Fibroblast of mammary gland (primary cell): ENCODE measurements at places on chromosomes 4 and X.
A peak's percentile ranks its signal among the peaks of the same experiment; 100 is the strongest.

- DNase-seq: peak; percentile 76
Observed at GRCh38 chr4:84503495-84504437, 4.7 kb upstream of the NKX6-1 start.

GRCh38 chr4:794900-795725 lies 30.8 kb downstream of the CPLX1 start:
- no peak for DNase-seq

DNA sequence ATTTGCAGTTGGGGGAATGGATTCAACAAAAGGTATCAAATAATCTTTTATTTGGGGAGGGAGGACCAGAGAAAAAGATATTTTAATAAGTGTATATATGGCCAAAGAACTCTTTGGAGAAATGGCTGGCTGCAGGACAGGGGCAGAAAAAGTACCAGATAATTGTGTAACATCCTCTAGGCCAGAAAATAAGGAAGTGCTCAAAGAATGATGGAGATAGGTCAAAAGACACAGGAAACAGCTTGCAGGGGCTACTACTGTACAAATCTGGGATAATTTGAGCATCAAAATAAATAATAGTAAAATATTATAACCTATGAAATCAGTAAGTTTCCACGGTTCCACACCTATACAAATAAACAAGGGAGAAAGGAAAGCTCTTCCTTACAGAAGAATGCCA lies 34.8 kb downstream of the KLHL5 start:
- DNase-seq: no peak

DNA sequence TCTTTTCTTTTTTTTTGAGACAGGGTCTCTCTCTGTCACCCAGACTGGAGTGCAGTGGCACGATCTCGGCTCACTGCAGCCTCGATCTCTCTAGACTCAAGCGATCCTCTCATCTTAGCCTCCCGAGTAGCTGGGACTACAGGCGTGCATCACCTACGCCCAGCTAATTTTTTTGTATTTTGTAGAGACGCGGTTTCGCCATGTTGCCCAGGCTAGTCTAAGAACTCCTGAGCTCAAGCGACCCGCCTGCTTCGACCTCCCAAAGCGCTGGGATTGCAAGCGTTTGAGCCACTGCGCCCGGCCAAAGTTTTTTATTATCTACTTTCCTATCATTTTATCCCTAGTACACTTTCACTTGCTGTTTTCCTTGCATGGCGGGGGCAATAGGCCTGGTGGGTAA lies 1.4 kb downstream of the UBA6 start:
- DNase-seq: no peak
